Epithelial cell of prostate (primary cell): ENCODE measurements at places on chromosomes 6 and 20.
A peak's percentile ranks its signal among the peaks of the same experiment; 100 is the strongest.

- DNase-seq: no peak
These were observed 425.8 kb upstream of the SOX4 start for GRCh38 chr6:21167790-21168189.

GRCh38 chr20:2759143-2759542 is 41.3 kb downstream of the CPXM1 start:
- no peak for DNase-seq

GRCh38 chr6:10511477-10511876 is 9.7 kb upstream of the GCNT2 start:
- no peak for DNase-seq

DNA sequence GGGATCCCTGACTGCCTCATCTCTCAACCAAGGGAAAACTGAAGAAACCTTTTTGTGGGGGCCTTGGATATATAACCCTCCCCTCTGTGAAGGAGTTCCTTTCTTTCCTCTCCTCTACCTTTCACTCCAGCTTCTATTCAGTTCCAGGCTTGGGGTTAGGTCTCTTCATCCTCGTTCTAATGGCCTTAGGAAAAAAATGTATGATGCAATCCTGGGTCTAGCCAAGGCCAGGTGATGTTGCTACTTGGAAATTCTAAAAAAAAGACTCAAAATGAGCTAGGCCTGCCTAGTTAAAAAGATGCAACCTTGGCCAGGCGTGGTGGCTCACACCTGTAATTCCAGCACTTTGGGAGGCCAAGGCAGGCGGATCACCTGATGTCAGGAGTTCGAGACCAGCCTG is 7.6 kb downstream of the ABCC10 start:
- DNase-seq: no peak

- peak; percentile 66 for DNase-seq
These were observed 20.5 kb downstream of the XRN2 start for GRCh38 chr20:21323640-21324039.

DNA sequence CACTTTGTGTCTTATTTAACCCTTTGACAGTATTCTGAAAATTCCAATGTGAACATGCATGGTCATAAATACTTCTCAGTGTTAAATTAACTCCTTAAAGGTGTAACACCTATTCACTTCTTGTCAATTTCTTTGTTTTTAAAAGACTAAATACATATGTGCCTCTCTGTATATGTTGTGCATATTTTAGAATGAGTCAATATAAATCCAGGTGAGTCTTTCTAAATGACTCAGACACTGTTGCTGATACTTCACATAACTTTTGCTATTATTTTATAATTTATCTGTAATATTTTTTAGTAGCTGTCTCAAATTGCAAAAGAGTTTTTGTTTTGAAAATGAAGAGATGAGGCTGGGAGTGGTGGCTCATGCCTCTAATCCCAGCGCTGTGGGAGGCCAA is 36.0 kb downstream of the TIAM2 start:
- no peak for DNase-seq

DNA sequence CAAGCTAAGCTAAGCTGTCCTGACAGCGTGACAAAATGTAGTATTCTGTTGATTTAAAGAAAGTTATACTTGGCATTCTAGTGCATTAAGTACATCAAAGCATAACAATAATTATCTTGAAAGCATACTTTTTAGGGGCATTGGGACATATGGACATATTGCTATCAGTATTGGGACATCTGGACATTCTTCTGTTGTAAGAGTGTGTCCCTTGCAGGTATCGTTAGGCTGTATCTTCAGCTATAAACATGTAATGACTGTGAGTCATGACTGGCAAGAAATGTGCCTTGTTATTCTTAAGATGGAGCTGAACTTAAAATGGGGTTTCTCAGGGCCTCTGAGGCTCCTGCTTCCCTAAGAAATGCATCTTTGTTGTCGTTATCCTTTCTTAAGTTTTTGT is 74.3 kb downstream of the ADGB start:
- no peak for DNase-seq

DNA sequence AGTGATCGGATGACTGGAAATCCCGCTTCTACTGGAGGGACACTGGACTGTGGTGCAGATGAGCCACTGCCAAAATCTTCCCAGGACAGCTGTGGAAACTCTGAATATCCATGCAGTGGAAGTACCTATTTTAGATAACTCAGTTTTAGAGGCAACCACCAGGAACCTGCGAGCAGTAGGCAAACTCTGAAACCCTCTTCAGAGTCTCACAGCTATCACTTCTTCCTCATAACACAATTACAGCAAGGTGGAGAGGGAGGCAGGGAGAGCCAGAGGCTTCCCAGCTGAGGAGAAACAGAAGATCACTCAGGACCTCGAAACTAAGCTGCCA is 322.8 kb upstream of the NT5E start:
- no peak for DNase-seq

DNA sequence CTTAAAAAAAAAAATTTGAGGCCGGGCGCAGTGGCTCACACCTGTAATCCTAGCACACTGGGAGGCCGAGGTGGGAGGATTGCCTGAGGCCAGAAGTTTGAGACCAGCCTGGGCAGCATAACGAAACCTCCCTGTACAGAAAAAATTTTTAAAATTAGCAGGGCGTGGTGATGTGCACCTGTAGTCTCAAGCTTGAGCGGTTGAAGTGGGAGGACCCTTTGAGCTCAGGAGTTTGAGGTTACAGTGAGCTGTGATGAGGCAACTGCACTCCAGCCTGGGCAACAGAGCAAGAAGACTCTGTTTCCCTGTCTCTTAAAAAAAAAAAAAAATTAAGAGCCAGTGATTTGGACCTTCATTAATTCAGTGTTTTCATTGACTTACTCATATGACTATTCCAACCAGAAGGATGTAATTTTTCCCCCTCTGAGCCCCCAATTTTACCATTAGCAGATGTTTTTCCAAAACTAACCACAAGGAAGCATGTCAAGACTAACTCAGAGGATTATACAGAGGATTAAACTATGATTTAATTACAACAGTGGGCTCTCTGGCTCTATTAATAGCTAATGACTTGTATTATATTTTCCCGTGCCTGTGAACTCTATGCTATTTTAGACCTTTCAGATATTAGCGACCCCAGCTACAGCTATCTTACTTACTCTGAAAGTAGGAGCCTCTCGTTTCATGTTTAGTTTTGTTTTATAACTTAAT is 75.1 kb downstream of the ARID1B start:
- DNase-seq: no peak

DNA sequence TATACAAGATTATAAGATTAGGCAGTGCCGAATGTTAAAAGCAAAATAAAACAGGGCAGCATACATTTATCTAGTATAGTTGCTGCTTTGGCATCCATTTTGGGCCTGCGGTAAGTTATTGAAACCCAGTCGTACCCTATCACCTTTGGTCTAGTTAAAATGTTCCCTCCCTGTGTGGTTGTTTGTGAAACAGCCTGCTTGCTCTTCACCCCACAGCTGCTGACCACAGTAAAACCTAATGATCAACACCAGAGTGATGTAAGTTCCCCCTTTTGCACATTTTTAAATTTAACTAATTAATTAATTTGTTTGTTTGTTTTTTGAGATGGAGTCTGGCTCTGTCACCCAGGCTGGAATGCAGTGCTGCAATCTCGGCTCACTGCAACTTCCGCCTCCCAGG is 50.3 kb upstream of the TXNDC5 start:
- no peak for DNase-seq

DNA sequence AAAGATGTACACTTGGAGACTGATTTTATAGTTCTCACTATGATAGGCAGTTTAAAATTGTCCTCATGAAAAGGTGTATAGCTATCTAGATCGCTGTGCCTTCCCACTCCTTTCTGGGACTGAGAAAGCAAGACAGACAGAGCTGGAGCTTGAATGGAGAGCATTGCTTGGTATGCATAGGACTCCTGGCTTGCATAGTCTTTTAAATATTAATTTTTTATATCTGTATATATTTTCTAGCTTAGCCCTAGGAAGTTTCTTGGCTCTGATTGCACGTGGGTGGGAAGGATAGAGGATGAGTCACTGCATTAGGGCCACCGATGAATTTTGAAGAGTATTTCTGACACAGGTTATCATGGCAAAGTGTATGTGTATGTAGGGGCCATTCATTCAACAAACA is 150.0 kb upstream of the SPACA1 start:
- no peak for DNase-seq

GRCh38 chr6:26594131-26594498 is 2.6 kb upstream of the ABT1 start:
- no peak for DNase-seq

GRCh38 chr6:32953775-32954174 is 878 bp upstream of the HLA-DMA start:
- no peak for DNase-seq

- DNase-seq: no peak
These were observed 220.3 kb upstream of the LRFN2 start for GRCh38 chr6:40807484-40807883.

- no peak for DNase-seq
These were observed 151.0 kb downstream of the CLIC5 start for GRCh38 chr6:45864651-45865050.

GRCh38 chr20:8547035-8547650 is 415.1 kb downstream of the PLCB1 start:
- no peak for DNase-seq

GRCh38 chr20:31638816-31639215 is 1.1 kb downstream of the COX4I2 start:
- no peak for DNase-seq

- no peak for DNase-seq
These were observed 30.0 kb downstream of the PPP1R3G start for GRCh38 chr6:5115168-5115567.

- no peak for DNase-seq
These were observed 106.2 kb downstream of the UBE3D start for GRCh38 chr6:82959385-82959941.

DNA sequence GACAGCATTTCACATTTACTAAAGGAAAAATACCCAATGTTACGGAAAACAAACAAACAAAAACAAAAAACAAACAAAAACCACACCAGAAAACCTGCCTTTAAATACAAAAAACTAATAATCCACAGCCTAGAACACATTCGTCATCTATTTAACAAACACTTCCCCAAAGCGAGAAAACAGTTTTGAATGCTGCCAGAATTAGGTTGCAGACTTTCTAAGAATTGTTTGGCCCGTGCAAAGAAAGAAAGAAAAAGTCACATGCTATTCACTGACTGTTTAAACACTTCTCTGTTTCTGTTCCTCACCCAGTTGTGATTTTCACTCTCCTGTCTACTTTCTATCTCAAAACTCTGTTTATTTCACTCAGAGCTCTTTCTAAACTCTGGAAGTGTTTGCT is 52.5 kb downstream of the BCAS1 start:
- no peak for DNase-seq

GRCh38 chr20:33521461-33521860 is 31.6 kb downstream of the CBFA2T2 start:
- no peak for DNase-seq

DNA sequence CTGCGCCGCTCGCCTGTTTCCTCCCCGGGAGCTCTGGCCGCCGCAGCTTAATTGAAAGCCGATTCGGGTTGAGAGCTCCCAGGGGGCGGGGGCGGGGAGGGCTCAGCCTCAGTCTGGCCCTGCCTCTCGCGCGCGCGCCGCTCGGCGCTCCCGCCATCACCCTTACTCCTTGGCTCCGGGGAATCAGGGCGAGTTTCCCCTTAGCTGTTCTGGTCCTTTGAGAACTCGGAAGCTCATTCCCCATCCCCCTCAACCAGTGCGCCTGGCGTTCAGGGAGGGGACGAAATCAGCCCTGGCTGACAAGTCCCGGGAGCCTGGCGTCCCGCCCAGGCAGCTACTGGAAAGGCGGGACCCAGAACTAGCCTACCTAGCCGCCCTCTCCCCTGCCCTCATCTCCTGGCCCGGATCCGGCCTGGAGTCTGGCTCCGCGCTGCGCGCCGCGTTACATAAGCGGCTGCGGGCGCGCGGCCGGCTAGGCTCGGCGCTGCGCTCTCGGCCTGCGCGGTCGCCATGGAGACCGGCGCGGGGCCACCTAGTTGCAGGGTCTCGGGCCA is 2.8 kb downstream of the SLC12A5 start:
- no peak for DNase-seq

GRCh38 chr20:39016506-39016905 is 54.4 kb downstream of the DHX35 start:
- DNase-seq: peak; percentile 68

GRCh38 chr6:12311106-12311505 is 20.9 kb downstream of the EDN1 start:
- DNase-seq: no peak

GRCh38 chr6:27911956-27912446 is at the start of gene OR2B2:
Gene OR2B2, minus strand, starts transcription at chr6:27912396. Its CDS starts 77 bp downstream, at chr6:27912319.
- DNase-seq: no peak

- DNase-seq: no peak
These were observed 211.4 kb upstream of the ECI2 start for GRCh38 chr6:4346659-4347333.

GRCh38 chr6:15953152-15953880 is 175.6 kb upstream of the MYLIP start:
- no peak for DNase-seq

DNA sequence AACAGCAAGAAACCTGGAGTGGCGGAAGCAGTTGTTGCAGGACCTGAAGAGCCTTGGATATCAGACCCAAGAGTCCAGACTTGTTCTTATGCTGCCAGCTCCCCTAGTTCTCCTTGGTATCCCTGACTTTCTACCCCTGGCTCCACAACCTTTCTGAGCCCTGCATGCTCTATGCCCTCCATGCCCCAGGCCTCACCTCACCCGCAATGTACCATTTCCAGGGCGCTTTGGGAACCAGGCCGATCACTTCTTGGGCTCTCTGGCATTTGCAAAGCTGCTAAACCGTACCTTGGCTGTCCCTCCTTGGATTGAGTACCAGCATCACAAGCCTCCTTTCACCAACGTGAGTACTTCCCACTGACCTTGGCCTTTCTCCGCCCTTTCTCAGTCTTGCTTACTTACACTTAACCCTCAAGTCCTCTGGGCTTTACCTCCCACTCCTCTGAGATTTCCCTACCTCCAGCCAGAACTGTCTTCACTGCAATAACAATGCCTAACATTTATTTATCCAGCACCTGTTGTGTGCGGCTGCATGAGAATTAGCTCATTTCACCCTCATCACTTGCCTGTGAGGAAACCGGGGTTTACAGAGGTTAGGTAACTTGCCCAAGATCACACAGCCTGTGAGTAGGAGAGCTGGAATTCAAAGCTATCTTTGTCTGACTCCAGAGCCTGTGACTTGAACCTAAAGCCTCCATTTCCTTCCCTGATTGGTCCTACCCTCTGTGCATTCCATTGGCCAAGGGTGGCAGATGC is 2.3 kb downstream of the POFUT1 start:
- no peak for DNase-seq

- no peak for DNase-seq
These were observed 158.0 kb upstream of the TCF21 start for GRCh38 chr6:133730881-133731280.

DNA sequence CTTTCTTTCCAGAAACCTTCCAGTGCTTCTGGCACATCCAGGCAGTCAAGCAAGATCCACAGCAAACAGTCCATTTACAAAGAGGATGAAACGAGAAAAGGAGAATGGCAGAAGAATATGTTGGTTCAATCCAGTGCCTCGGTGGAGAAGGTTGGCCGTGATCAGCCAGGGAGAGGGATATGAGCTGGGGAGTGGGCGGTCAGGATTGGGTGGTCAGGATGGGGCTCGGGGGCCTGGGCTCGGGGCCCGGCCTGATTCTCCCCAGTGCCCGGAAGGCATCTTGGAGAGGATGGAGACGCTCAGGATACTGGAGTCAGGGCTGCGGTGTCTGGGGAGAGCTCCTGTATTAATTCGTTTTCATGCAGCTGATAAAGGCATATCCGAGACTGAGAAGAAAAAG is 61.3 kb downstream of the EFCAB8 start:
- no peak for DNase-seq

GRCh38 chr20:2840967-2841531 is 504 bp downstream of the VPS16 start:
- no peak for DNase-seq
